ENCODE measurements at places on chromosomes 3 and 15. TPM values are rescaled to one million over a fixed set of nuclear protein-coding genes. Genes with fewer than 3 reads are reported as not detected.

Gene CNTN3
- total RNA-seq = 0.84 TPM

Gene SLC35G2
- 0.59 TPM for total RNA-seq

DNA sequence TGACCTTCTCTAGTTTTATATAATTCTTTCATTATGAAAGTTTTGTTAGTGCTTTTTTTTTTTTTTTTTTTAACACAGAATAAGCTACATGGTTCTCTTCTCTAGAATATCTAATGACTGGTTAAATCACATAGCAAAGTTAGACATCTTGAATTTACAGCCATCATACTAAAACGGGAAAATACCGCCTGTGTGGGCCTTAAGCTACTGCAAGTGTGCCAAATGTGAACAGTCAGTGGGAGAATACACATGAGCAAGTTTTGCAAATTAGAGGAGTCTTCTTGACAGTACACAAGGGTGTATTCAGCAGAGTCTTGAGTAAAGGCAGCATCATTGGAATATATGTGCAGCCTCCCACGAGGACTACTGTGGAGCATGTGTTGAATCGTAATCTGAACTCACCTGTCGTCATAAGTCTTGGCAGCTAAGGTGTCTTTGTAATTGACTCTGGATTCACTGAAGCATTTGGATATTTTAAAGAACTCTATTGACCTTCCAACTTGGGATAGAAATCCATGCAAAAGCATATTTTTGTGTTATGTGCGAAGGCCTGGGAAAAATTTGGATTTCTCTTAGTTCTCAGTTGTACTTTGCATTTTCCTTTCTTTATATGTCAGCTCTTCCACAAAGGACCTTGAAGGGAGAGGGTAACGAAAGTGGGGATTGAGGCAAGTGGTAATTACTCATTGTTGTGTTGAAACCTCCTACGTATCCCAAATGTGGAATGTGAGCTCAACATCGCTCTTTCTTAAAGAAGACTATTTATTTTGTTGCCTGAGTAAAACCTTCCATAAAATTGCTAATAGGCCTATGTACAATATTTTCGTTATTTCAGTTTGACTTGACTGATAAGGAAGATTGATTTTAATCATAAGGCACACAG is 117.4 kb downstream of the ATG7 start:
- H3K4me3 ChIP-seq = no peak overlapping the region
- no peak overlapping the region for H3K27ac ChIP-seq
- no peaks in the 10 kb centered on the region for H3K27me3 ChIP-seq
- no peaks in the 10 kb centered on the region for H3K36me3 ChIP-seq
- H3K4me1 ChIP-seq = peaks cover 13% of the 10 kb centered on the region

DNA sequence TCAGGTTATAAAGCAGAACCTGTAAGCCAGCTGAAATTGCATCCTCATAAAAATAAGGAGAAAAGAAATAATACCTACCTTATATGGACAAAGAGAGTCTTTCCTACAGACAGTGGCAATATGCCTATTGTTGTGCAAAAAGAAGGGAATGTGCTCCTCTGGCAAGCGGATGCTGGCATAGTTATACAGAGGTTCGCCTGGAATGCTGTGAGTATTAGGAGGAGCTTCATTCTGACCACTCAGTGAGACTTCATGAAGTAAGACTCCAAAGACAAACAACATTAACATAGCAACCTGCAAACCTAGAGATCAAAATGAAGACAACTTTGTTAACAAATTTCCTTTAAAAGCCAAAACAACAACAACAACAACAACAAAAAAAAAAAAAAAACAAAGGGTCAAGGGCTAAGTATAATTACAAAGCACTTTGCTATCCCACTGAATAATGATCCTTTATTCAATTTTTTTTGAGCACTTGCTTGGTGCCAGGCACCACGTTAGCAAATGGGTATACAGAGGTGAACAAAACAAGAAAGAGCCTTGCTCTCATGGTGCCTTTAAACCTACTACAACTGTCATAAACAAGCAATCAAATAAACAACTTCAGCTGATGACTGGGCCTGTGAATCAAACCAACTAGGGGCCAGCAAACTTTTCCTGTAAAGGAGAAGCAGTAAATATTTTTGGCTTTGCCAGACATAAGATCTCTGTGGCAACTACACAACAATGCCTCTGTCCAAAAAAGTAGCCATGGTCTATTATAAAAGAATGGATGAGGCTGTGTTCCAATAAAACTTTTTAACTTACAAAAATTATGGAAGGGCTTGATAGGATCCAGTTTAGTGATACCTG is 3.7 kb downstream of the EOGT start:
- no peaks in the 10 kb centered on the region for H3K27me3 ChIP-seq
- H3K4me3 ChIP-seq = no peak overlapping the region
- no peak overlapping the region for H3K27ac ChIP-seq
- H3K4me1 ChIP-seq = peaks cover 13% of the 10 kb centered on the region
- DNase-seq = no peak

DNA sequence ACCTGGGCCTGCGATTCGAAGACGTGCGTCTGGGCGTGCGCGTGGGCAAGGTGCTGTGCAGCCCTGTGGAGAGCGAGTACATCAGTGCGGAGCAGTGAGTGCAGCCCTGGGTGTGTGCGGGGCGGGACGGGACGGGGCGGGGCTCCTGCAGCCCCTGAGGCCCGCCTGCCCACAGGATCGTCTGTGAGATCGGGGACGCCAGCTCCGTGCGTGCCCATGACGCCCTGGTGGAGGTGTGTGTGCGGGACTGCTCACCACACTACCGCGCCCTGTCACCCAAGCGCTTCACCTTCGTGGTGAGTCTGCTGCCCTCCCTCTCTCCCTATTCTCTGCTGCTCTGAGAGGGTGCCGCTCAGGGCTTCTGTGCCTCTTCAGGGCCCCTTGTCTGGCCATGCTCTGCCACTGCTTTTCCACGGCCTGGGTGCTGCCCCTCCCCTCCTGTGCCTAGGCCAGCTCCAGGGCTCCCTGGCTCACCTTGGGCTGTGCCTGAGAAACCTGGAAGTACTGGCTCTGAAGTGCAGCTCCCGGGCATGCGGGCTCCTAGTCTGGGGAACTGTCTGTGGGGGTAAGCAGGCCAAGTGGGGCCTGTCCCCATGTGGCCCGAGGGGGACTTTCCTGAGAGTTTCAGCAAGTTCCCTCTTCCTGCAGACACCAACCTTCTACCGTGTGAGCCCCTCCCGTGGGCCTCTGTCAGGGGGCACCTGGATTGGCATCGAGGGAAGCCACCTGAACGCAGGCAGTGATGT is 31.8 kb downstream of the PLXNA1 start:
- no peaks in the 10 kb centered on the region for H3K27me3 ChIP-seq
- H3K4me3 ChIP-seq = no peak overlapping the region
- peaks cover 3% of the 10 kb centered on the region for H3K36me3 ChIP-seq
- DNase-seq = no peak

Gene DNAJA4
- total RNA-seq = 2.9 TPM
